ENCODE measurements at places on chromosomes 5 and 9.

- DNase-seq, result no peak
Observed at GRCh38 chr5:80191991-80192398, 63.9 kb downstream of the SERINC5 start.

- no peak for DNase-seq
Observed at GRCh38 chr5:160379511-160379910, 9.1 kb upstream of the C1QTNF2 start.

DNA sequence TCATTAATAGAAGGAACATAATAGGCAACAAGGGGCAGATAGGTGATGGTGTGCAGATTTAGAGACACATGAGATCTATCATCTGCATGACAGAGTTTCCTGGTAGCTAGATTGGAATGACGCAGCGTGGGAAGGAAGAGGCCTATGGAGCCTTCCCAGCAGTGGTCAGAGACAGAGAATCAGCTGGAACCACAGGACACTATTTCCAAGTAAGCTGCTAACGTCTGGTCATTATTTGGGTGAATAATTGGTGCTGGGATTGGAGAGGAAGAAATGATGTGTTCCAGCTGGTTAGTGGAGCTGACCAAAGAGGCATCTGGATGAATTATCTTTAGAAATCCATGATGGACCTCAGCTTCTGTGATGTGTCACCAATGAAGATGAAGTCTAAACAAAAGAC is 91.2 kb upstream of the PRR16 start:
- no peak for DNase-seq

GRCh38 chr9:130053504-130054324 is at the start of gene GPR107:
GPR107 (plus strand) TSS chr9:130053906; CDS start chr9:130053933, 27 bp downstream.
- DNase-seq, result peak; percentile 89

- no peak for DNase-seq
Observed at GRCh38 chr9:6549106-6549800, 96.3 kb downstream of the GLDC start.

DNA sequence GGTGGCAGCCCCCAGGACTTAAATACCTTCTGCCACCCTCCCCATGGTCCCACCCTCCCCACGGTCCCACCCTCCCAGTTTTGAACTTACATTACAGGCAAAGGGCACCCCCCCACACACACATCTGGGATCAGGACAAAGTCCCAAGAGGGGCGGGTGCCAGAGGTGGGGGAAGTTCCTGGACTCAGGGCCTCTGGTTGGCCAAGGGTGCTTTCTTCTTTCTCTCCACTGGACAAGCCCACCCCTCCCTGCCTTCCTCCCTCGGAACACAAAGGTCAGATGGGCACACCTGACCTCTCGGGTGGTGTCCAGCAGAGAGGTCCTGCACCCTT is 19.1 kb upstream of the RALGDS start:
- no peak for DNase-seq

GRCh38 chr9:124884376-124884775 is 22.4 kb downstream of the ARPC5L start:
- DNase-seq, result no peak

GRCh38 chr9:105479846-105480245 is 32.0 kb downstream of the FSD1L start:
- DNase-seq, result no peak

GRCh38 chr5:96094904-96095303 is 133.3 kb upstream of the ELL2 start:
- no peak for DNase-seq

DNA sequence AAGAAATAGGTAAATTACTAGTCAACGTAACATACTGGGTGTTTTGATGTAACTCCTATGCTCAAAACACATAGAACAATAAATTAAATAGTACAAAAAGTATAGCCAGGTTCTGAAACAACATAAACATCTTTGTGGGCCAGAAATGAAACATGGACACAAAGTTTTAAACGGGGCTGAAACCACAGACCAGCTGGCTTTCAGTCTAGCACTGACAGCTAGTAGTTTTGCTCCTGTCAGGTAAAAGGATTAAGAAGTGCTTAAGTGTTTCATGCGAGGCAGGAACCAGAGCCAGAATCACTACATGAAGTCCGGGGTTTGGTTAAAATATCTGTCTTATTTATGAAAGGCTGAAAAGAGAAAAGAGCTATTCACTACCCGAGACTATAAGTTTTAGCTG is 19.5 kb downstream of the DCAF10 start:
- no peak for DNase-seq

- DNase-seq, result no peak
Observed at GRCh38 chr9:91720751-91721705, 229.0 kb downstream of the ROR2 start.

DNA sequence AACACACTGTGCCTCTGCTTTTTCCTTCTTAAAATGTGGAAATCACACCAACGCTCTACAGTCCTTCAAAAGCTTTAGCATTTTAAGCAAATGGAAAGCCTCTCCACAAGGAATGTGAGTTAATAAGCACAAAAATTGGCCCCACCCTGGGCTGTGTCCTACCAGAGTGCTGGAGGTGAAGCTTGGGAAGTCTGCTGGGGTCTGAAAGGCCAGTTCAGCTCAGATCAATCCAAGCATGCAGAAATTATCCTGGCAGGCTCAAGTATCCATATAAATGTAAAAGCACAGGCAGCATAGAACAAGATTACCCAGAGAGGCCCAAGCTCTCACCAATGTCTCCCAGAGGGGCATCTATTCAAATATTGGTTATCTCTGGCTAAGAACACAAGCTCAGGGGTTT is 98.5 kb downstream of the ESM1 start:
- DNase-seq, result no peak

DNA sequence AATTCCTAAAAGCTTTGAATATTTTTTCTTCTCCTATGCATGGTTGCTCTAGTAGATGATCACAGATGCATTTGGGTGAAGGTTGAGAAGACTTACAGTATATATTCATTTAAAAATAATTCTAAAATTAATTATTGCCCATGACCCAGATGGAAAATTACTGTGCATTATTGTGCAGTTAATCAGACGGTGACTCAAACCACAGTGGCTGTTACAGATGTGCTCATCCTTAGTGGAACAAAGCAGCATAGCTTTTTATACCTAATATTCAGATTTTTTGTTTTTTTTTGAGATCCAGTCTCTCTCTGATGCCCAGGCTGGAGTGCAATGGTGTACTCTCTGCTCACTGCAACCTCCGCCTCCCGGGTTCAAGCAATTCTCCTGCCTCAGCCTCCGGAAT is 10.7 kb downstream of the OR2V1 start:
- DNase-seq, result no peak

GRCh38 chr9:83336706-83337105 is 201.5 kb downstream of the FRMD3 start:
- no peak for DNase-seq

Measured in activated T-cell treated with anti-CD3 and anti-CD28 coated beads, Interleukin-2, amount 50 U/mL, for 24 hours (primary cell).